A549 treated with Mapracorat at 1 μM for 4 hours (cell line): ENCODE measurements at places on chromosomes 12 and 14. TPM values are rescaled to one million over a fixed set of nuclear protein-coding genes. Genes with fewer than 3 reads are reported as not detected.

Gene NPAS3
- not detected in 5 replicates for total RNA-seq

Gene AMIGO2
- 61.2 to 89.9 TPM (median 86.9 TPM) in 5 replicates for total RNA-seq

Gene NCKAP5L
- total RNA-seq: 6.6 to 9.3 TPM (median 8.5 TPM) in 5 replicates

Gene MMP19
- total RNA-seq: 0.27 to 0.79 TPM (median 0.42 TPM) in 5 replicates

Gene TAS2R50
- total RNA-seq: not detected in 5 replicates

Gene WASHC3
- 26.3 to 38.3 TPM (median 29.3 TPM) in 5 replicates for total RNA-seq

Gene LRP1-AS
- total RNA-seq: not detected in 5 replicates
